ENCODE measurements at places on chromosomes 5 and 9.

DNA sequence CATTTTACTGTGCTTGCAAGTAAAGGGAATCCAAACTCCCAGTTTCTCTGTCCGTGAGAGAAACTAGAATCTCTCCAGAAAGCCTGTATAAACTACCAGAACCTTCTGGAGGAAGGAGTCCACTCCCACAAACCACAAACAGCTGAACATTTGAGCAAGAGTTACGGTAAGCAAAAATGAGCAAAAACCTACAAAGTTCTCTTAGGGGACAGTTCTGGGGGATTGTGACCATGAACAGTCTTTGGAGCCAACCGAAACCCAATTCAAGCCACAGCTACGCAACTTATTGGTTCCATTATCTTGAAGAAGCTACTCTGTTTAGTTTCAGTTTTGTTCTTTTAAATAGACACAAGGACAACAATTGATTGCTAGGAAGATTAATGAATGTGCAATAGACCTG is 330.6 kb downstream of the ASTN2 start:
- DNase-seq: no peak

DNA sequence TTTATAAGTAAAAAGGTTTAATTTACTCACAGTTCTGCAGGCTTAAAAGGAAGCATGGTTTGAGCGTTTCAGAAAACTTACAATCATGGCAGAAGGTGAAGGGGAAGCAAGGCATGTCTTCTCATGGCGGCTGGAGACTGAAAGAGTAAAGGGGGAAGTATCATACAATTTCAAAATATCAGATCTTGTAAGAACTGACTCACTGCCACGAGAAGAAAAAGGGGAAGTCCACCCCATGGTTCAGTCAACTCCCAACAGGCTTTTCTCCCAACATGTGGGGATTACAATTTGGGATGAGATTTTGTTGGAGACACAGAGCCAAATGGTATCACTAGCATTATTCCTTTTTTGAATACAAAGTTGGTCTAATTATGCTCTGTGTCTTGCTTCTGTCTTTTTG is 627.9 kb upstream of the ST8SIA4 start:
- no peak for DNase-seq

GRCh38 chr5:66595756-66596635 is at the start of gene MAST4:
Gene MAST4, plus strand, starts transcription at chr5:66596393. Its CDS starts 263 bp downstream, at chr5:66596656.
- DNase-seq: peak; percentile 95

GRCh38 chr5:55372130-55372925 is 64.5 kb downstream of the MTREX start:
- no peak for DNase-seq

DNA sequence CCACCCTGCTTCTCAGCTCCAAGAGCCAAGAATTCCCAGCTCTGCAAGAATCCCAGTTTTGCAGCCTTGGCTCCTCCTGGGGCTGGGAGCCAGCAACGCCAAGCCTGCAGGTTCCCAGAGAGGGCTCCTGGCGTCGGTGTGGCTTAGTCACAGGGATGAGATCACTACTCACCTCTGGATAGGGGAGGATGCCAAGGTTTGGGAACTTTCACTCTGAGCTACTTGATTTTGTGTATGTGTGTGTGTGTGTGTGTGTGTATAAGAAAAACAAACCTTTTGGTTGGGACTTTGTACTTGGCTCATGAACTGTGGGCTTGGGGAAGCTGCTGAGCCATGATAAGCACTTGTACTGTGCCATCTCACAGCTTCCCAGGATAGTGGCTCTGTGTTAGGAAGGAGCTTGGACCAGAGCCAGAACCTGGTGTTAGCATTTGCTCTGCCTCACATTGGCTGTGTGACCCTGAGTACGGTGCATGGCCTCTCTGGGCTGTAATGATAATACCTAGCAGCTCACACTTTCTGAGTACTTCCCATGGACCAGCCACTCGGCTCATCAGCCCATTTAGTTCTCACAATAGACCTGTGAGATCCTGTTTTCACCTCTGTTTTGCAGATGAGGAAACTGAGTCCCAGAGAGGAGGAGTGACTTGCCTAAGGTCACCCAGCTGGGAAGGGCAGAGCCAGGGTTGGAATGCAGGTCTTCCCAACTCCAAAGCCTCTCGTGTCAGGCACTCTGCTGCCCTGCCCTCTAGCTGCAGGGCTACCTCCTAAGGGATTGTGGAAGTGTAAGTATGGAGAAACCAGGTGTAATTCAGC is 41.4 kb upstream of the DAB2IP start:
- DNase-seq: peak; percentile 44

DNA sequence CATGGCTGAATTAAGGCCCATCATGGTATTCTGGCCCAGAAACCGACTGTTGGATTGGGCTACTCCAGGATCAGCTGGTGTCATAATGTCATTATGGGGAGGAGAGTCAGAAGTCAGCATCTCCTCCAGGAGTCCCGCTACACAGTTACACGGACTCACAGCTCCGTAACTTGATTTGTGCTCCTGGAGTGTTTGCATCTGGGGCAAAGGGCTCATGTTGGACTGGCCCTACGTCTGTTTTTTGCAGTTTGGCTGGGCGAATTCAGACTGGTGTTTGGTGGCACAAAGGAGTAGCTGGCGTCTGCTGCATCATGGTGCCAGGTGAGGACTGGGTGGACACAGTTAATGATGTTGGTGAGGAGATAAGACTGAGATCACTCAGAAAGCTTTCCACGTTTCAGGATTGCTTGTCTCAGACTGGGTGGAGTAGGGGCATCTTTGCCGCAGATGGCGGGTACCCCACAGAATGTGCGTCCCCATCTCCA is 31.3 kb downstream of the OR2V1 start:
- no peak for DNase-seq

DNA sequence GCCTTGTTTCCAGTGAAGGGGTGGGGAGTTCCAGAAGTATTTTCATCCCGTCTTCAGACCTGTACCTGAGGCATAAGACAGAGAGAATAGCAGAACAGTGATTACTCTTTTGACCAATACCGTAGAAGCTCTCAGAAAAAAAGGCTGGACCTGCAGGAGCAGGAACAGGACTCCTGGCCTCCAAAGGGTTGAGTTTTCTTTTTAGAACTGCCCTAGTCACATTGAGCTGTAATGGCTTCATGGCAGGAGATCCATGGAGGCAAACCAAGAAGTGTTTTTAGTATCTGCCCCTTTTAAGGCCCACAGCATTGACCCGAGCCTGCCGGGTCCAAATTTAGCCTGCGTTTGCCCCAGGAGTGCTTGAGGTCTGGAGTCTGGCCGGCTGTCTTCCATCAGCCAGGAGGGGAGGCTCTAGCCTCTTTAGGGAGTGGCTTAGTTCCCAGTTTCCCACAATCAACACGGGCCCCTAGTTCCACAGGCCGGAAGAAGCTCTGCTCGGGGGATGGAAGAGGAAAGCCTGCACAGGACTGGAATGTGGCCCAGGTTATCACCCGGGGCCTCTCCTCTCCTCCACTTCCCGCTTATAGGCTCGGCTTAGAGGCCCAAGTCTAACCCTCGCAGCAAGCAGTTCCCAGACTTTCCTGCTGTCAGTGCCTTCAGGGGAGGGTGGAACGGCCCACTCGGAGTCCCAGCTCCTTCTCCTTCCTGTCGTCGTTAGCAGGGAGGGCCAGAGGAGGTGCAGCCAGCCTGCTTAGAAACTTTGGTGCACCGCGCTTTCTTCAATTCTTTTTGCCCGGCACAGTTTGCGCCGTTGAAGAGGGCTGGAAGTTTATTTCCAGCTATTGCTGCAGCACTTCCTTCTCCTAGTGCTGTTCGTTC is 80.7 kb downstream of the C9orf152 start:
- peak; percentile 77 for DNase-seq

DNA sequence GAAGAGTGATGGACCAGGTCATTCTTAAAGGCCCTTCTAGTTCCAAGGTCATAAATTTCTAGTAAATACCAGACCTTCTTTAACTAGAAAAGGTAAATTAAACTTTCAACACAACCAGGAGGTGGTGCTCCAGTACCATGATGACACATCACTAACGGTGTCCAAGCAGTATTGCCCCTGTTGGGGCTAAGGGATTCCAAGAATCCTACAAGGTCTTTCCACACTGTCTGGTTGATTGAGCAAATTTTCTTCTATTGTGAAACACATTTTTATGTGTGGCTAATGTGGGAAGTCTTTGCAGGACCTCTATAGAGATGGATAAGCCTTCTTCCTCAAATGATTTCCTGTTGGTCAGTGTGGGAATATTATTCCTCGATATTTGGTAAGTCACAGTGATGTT is 459.6 kb upstream of the PAPPA start:
- no peak for DNase-seq

GRCh38 chr5:173475780-173476179 is 140.7 kb downstream of the BOD1 start:
- DNase-seq: no peak

DNA sequence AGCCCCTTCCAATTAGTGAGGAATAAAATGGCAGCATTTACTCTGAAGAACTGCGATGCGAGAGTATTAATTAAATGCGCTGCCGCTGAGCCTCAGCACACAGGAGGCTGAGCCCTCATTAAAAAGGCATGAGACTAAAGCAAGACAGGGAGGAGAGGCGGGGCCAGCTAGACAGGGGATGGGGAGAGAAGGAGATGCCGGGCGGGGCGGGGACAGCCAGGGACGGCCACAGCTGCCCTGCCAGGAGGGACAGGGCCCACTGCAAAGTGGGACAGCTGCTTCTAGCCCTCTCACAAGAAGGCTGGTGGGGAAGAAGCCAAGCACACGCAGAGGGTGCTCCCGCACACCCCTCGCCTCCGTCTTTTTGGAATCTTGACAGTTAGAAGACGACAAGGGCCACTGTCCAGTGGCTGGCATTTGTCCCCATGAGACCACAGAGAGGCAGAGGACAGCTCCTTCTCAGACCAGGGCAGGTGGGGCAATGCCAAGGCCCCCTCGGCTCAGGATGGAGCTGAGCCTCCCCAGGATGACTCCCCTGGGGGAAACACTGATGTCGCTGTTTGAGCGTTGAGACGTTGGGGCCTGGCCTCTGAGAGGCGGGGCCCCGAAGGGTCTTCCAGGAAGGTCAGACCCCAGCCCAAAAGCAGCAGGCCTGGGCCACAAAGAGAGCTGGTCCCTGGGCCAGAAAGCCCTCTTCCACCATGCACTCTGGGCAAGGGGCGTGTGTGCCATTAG is 26.9 kb downstream of the ADAMTS2 start:
- DNase-seq: peak; percentile 16

- no peak for DNase-seq
Measured at GRCh38 chr9:128254362-128254761, 21.4 kb downstream of the GOLGA2 start.

DNA sequence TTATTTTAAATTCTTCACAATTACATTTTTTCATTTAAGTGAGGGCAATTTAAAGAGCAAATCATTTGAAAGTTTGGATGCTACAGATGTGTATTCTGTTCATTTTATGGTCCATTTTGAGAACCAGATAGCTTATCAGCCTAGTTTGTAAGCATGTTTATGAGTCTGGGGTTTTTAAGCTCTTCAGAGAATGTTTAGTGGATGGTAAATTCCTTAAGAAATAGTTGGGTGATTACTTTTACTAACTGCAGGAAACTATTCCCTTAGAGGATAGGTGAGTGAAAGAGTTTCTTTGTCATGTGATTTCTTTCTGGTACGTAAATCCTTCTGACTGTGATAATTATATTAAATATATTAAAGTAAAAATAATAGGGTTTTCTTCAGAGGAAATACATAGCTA is 17.6 kb downstream of the RASGRF2 start:
- no peak for DNase-seq

DNA sequence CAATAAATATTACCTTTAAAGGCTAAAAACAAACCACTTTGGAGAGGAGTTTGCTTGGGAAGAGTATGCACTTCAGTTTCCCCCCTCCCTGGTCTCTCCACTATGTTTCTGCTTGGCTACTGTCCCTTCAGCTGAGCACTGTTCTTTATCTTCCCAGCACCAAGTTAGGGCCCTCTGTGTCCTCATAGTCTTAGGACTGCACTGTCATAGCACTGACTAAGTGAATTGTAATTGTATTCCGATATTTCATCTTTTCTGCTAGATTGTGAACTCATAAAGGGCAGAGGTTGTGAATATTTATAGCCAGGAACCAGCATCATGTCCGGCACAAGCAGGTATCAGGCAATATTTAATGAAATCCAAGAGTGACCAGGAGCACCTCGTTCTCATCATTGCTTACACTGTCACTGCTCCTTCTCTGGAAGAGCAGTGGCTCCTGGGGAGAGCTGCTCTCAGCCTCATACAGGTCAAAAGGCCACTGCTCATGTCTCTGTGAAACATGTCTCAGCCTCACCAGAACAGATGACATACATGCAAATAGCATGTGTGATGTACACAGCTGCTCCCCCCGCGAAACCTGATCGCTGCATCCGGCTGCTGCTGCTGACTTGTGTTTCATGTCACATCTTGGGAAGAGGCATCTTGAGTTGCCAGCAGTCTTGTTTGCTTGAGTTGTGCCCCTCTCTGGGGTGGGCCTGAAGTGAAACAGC is 279.7 kb upstream of the MSX2 start:
- DNase-seq: no peak

DNA sequence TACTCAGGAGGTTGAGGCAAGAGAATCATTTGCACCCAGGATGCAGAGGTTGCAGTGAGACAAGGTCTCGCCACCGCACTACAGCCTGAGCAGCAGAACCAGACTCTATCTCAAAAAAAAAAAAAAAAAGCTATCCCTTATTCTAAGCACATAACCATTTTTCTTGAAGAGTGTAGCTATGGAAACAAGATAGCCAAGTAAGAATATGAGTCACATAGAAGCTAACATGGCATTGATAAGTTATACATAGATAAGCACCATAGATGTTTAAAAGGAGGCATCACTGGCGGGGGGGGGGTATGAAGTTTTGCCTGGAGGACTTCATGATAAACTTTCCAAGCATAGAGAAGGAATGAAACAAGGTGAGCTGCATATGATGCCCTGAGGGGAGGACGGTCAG is 26.0 kb downstream of the CHSY3 start:
- DNase-seq: no peak

GRCh38 chr9:468766-469426 is 254.2 kb downstream of the DOCK8 start:
- DNase-seq: no peak

DNA sequence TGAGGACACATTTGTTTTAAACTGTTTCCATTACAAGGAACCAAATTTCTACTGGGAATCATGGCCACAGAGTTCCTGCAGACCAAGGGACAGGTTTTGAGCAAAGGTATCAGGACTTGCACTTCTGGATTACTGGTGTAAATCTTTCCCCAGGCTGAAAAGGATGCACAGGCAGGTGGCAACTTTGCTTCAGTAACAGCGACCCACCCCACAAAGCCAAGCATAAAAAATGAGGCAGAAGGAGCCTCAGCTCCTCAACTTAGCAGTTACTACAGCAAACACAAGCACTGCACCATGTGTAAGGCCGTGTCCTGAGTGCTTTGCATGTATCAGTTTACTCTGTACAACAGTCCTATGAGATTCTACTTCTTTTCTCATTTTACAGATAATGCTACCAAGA is 251.9 kb downstream of the EBF1 start:
- DNase-seq: no peak

GRCh38 chr9:110025551-110026170 is 182.3 kb downstream of the C9orf152 start:
- DNase-seq: no peak

GRCh38 chr9:36484124-36484523 is 84.1 kb upstream of the RNF38 start:
- no peak for DNase-seq

GRCh38 chr9:129875181-129875611 is 39.9 kb downstream of the USP20 start:
- no peak for DNase-seq

GRCh38 chr5:113172231-113172826 is 195.7 kb downstream of the DCP2 start:
- no peak for DNase-seq

- DNase-seq: no peak
Measured at GRCh38 chr5:177328545-177329231, 17.0 kb upstream of the MXD3 start.
